T-helper 9 cell (primary cell): ENCODE measurements at places on chromosomes 16 and 17.

DNA sequence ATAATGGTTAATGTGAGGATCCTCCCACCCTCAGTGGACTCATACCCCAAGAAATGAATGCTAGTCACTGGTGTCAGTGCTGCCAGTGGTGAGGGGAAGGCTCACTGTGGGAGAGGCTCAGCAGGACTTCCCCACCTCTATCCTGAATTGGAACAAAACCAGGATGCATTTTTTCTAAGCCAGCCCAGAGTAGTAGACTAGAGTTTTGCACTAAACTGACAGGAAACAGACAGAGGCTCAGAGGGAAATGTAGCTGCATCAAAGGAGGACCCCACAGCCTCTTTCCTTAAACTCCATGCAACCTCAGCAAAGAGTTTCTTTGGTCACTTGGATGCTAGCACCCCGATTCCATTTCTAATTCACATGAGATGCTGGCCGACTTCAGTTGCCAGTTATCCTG lies 10.7 kb upstream of the SKAP1 start:
- no peak for DNase-seq

GRCh38 chr16:25841761-25842160 lies 150.0 kb downstream of the HS3ST4 start:
- no peak for DNase-seq

DNA sequence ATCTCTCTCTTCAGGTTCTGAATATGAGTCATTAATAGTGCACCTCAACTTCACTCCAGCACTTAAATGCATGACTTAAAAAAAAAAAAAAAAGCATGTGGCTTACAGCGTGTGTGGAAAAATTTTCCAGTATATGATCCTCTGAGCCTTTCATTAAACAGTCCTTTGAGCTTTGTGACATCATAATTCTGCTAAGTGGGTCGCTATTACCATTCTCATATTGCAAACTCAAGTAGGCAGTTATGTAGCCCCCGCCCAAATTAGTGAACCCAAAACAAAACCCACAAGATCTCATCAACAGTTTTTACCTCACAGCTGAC lies 672 bp downstream of the CMTR2 start:
- DNase-seq, result no peak

- DNase-seq, result no peak
These were observed 231.0 kb downstream of the C16orf78 start for GRCh38 chr16:49604602-49605001.

DNA sequence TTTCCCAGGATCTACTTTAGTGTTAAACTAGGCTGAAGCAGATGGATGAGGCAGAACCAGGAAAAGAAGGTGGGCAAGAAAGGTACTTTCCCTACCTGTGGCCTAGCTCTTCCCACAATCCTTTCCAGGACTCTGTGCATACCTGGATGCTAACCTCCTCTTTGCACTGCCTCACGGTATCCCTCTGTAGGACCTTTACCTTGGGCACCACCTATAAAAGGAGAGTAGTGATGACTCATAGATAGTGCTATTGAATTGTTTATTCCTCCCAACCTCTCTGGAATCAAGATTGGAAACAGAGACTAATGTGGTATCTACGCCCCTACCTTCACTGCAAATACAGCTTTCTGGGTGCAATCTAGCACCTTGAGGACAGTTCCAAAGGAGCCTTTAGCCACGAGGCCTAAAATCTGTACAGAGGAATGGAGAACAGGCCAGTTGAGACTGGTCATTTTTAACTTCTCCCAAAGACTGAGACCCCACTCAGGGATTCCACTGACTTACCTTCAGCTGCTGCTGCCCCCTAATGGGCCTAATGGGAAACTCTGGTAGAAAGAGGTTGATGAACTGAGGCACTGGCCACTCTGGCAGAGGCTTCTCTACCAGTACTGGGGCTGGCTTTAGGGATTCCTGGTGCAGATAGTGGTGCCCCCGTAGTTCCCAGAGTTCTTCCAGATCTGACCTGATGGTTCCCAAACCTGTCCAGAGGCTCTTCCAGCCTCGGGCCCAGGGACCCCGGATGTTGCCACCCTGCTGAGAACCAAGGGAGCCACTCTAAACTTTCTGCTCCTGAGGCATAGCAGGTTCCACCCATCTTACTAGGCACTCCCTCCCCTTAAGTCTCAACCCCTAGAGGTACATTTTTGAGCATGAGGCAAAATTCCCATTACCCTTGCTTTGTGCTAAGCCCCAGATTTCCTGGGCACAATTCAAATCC lies 781 bp downstream of the RSKR start:
- peak; percentile 16 for DNase-seq

GRCh38 chr16:66563574-66564334 lies 2.5 kb upstream of the CMTM1 start:
- DNase-seq, result no peak

GRCh38 chr17:57444682-57445450 lies 188.5 kb downstream of the MSI2 start:
- DNase-seq, result no peak

DNA sequence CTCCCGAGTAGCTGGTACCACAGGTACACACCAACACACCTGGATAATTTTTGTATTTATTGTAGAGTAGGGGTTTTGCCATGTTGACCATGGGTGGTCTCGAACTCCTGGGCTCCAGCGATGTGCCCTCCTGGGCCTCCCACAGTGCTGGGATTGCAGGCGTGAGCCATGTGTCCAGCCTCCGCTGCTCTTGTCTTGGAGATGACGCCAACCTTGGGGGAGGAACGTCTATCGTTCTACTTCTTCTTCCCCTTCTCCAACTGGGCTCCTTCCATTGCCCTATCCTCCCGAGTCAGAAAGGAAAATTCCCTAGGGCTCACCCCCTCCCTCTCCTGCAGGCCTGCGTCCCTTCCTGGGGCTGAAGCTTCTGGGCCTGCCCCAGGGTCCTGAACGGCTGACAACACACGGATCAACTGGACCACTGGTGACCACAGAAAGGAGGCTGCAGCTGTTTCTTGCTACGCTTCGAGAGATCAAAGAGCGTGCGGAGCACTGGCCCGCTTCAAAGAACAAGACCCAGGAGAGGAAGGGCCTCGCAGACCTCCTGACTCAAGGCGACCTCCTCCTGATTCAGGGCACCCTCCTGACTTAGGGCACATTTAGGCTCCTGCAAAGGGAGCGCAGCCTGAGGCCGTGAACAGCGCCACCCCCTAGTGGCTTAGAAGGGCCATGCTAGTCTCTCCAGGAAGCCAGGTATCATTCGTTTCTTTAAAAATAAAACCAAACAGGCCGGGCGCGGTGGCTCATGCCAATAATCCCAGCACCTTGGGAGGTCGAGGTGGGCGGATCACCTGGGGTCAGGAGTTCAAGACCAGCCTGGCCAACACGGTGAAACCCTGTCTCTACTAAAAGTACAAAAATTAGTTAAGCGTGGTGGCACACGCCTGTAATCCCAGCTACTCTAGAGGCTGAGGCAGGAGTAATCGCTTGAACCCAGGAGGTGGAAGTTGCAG lies 48.5 kb upstream of the HELZ start:
- DNase-seq, result peak; percentile 55
